RKO (cell line): ENCODE measurements at places on chromosomes 6 and 20.

- no peak for DNase-seq
These were observed 429.3 kb upstream of the SULF2 start for GRCh38 chr20:48214601-48215000.

DNA sequence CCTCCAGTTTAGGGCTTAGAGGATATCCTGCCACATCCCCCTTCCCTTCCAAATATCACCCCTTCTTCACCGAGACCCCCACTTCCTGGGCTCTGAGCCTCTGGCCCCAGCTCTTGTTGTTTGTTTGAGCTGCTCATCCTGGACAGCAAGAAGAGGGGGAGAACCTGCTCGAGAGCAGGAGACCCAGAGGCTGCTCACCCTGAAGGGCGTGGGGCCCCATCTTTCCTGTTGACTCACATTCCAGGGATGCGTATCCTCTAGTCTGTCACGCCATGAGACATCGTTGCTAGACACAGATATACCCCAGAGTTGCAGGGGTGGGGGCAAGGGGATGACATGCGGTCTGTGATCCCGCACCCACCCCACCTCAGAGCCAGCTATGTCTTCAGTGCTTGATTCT is 5.7 kb upstream of the TNXB start:
- DNase-seq = no peak

DNA sequence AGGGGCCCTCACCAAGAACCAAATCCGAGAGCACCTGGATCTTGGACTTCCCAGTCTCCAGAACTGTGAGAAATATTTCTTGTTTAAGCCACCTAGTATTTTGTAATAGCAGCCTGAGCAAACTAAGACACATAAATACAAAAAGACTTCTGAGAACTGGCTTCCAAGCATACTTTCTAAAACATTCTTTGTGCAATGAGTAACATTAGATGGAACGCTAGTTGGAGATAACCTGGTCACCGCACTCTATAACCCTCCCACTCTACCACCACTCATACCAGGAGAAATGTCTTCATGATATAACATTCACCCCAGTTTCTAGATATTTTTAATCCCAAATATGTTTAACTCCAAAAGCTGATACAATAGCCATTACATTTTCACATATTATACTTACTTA is 169.5 kb upstream of the THEMIS start:
- no peak for DNase-seq

GRCh38 chr20:46139266-46139889 is 21.3 kb downstream of the CD40 start:
- DNase-seq = no peak

DNA sequence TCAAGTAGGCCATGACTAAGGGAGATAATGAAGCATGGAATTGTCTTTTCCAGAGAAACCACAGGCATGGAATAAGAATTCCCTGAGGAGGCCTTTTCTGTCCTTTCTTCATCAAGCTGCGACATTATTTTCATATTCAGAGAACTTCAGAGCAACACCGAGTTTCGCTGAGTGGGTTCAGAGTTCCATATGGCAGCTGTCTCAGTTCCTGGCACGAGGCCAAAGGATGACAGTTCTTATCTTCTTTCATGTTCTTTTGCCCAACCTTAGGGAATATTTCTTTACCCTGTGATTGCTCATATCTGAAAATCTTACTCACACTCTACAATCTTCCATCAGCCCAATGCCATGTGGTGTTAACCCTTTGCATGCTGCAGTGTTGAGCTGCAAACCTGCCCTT is 135.3 kb upstream of the BMP2 start:
- peak; percentile 10 for DNase-seq

DNA sequence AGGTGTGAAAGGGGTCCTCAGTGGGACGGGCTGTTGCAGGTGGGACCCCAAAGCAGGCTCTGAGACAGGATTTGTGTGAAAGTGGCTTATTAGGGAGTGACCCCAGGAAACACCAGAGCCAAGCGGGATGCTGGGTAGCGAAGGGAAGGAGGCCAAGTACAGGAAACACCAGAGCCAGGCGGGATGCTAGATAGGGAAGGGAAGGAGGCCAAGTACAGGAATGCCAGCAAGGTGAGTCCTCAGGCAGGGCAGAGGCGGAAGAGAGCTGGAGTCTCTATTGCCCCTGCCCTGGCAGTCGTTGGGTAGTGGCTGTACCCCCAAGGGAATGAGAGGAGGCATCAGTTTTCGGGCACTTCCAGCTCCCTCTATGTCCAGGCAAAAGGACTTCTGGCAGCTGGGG is 30.5 kb upstream of the TGM2 start:
- DNase-seq = no peak

GRCh38 chr20:63854766-63855362 is 6.4 kb upstream of the ABHD16B start:
- no peak for DNase-seq

GRCh38 chr6:77136086-77136485 is 327.2 kb downstream of the HTR1B start:
- DNase-seq = peak; percentile 44

GRCh38 chr6:38035478-38035877 is 216.0 kb downstream of the ZFAND3 start:
- DNase-seq = no peak

DNA sequence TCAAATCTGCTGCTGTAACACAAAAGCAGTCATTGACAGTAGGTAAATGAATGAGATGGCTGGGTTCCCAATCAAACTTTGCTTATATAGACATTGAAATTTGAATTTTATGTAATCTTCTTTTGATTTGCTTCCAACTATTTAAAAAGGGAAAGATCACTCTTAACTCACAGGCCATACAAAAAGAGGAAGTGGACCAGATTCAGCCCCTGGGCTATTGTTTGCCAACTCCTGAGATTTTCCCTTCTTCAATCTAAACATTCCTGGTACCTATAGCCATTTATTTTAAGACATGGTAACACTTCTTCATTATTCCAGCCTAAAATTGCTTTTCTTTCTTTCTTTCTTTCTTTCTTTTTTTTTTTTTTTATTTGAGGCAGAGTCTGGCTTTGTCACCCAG is 260.6 kb downstream of the TFAP2A start:
- DNase-seq = no peak

DNA sequence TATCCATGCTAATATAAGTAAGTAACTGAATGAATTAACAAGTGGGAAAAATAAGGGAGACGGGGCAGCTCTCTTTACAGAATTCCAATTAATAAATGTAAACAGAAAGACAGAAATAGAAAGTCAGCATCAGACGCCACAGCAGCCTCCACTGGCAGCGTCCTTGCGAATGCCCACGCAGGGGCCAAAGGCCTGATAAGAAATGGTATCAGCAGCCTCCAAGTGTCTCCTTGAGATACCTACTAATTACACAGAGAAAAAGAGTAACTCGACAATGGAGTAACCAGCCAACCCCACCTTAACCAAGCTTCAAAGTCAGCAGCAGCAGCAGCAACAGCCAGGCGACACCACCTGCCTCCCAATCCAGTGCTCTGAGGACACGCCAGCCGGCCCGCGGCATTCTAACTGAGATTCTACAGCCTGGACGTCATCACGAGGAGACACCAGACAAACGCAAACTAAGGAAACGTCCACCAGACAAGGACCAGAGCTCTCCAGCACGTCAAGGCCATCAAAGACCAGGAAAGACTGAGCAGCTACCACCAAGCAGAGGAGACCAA is 78.8 kb downstream of the TAF4 start:
- no peak for DNase-seq

GRCh38 chr20:59908855-59909254 is 24.6 kb downstream of the SYCP2 start:
- DNase-seq = no peak

DNA sequence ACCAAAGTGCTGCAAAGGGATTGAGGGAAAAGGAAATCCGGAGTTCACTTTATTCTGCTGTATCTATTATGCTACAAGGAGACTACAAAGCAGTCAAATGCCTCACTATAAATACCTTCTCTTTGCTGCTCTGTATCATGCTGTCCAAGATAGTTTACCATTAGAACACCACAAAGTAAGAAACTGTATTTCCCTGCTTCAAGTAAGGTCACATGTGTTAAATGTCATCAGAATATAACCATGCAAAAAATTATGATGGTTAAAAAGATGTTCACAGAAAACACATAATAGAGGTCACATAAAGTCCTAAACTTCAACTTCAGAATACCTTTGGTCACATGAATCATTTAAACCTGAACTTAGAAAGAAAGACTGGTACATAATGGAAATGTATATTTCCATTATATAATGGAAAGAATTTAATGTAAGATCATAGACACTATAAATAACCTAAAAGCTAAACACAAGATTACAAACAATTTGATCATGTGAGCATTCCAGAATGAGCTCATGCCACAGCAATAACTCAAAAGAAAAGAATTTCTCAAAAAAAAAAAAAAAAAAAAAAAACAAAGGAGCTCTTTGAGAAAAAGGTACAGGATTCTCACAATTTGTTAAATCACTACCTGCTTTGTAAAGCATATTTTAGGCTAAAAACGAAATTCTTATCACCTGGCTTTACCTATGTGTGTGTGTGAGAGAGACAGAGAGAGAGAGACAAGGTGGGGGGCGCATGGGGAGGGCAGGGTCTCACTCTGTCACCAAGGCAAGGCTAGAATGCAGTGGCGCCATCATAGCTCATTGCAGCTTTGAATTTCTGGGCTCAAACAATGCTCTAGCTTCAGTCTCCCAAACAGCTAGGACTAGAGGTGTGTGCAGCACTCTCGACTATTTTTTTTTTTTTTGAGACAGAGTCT is 58.7 kb downstream of the KIF13A start:
- no peak for DNase-seq

DNA sequence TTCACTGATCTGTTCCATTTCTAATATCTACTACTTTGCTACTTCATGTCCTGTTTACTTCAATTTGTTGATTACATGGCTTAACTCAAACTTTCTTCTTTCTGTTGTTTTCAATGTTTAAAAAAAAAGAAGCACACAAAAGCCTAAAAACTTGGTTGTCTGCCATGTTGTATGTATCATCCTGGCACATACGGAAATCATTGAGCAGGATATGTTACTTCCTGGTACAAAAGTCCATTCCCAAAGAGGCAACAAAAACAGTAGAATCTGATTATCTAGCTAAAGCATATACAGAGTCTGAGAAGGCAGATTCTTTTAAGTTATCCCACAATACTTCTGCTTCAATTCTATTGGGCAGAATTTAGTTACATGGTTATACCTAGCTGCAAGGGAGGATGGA is 14.5 kb upstream of the COL12A1 start:
- DNase-seq = no peak

DNA sequence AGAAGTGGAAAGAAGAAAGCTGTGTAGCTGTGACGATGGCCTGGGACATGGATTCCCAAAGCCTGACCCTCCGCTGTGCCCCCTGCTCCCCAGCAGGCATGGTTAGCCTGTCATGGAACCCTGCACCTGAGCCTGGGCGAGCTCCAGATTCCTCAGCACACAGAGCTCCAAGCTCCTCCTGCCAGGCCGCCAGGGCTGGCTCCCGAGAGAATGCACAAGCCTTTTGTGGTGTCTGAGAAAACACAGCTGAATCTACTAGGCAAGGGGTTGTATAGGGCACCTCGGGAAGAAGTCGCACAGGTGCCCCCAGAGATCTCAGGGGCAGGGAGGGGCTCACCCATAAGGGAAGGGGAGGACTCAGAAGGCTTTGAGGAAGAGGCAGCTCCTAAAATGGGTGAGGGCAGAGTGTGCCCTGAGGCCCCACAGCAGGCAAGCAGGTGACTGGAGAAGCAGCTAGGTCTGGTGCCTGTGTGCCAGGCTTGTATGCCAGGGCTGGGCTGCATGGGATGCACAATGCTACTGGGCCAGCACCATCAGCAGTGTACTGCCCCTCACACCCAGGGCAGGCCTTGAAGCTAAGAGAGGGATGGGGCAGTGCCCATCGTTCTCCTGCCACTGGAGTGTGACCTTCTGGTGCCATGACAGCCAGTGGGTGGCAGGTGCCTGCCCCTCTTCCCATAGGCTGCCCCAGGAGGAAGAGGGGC is 64.3 kb upstream of the CD93 start:
- no peak for DNase-seq
